ENCODE measurements at places on chromosomes 5 and 9.

GRCh38 chr5:159208514-159209437 is 577 bp downstream of the RNF145 start:
- DNase-seq = peak; percentile 53

- DNase-seq = no peak
Observed at GRCh38 chr5:160846642-160847041, 5.4 kb downstream of the ATP10B start.

GRCh38 chr9:126620478-126620877 is 6.8 kb downstream of the LMX1B start:
- DNase-seq = no peak

DNA sequence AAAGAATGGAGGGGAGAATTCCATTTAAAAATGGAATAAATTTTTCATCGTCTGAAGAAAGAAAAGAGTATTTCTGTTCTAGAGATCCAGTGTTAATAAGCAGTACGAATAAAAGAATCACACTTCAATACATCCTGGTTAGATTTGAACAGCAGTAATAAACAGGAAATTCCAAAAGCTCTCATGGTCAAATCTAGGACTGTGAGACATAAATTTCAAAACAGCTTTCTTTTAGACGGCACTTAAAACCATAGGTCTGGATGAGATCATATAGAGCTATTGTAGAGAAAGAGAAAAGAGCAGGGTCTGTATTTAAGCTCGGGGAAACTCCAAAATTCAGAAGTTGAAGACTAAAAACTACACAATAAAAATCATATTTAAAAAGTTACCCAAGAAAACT is 1006.9 kb upstream of the CTNND2 start:
- DNase-seq = no peak

- no peak for DNase-seq
Observed at GRCh38 chr9:122115176-122116035, 22.3 kb upstream of the TTLL11 start.

DNA sequence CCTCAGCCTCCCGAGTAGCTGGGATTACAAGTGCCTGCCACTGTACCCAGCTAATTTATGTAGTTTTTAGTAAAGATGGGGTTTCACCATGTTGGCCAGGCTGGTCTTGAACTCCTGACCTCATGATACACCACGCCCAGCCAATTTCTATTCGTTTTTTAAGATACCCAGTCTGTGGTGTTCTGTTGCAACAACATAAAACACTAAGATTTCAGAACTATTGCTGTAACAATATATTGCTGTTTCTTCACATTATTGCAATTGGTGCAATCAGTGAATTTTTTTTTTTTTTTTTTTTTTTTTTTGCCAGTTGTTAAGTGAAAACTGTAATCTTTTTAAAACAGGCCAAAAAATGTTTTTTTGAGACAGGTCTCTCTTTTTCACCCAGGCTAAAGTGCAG is 9.9 kb downstream of the SRP19 start:
- DNase-seq = no peak

DNA sequence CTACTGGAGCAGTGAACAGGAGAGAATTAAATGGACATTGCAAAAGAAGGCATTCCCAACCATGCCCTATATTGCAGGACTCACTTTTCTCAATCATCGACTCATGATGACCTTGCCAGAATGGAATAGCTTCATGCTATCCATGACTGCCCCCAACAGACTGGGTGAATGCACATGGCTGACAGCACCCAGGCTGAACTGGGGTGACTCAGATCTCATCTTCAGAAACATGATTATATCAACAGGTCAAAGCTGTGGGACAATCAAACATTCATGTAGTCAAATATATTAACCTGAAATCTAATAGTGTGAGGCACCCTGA is 34.7 kb upstream of the MIER3 start:
- DNase-seq = no peak

DNA sequence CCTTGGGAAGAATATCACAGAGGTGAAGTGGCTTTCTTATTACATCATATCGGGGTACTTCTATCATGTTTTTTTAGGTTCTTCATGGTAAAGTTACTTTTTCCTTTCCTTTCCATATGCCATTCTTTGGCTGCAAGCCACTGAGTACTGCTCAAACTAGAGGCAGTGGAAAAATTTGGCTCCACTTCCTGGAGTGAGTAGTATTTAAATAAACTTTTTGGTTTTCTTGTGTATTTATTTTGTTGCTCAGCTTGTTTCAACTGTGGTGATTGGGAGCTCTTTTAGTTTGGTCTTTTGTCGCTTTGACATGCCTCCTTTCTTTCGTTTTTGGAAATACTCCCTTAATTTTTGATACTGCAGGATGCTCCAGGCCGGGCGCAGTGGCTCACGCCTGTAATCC is 69.8 kb downstream of the WDR70 start:
- no peak for DNase-seq

- DNase-seq = no peak
Observed at GRCh38 chr9:103802068-103802467, 292.0 kb upstream of the SMC2 start.

DNA sequence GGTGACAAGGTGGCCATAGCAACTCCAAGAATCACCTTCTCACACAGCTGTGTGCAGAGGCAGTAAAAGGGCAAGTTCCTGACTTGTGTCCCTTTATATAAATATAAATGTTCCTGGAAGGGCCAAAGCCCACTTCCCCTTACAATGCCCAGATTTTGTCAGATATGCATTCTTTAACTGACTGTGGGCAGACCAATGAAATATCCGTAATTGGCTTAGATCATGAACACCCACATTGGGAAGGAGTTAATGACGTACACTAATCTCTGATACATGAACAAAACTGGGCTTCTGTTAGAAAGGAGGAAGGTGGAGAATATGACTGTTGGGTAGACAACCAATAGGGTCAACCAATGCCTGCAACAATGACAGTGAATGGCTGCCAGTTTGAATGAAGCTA is 397.2 kb upstream of the CLINT1 start:
- DNase-seq = no peak

DNA sequence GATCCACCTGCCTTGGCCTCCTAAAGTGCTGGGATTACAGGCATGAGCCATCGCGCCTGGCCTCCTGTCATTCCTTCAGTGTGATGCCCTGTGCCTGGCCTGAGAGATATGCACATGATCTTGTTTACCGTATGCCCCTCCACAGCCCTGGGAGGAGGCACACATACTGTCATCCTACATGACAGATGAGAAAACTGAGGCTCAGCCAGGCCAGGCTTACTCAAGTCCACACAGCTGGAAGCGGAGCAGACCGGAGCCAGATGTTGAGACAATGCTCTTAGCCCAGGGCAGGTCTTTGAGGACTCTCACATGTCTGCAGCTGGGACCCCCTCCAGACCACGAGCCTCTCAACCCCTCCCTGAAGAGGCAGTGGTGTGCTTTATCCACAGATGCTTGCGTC is 38.7 kb upstream of the SH3PXD2B start:
- DNase-seq = no peak

DNA sequence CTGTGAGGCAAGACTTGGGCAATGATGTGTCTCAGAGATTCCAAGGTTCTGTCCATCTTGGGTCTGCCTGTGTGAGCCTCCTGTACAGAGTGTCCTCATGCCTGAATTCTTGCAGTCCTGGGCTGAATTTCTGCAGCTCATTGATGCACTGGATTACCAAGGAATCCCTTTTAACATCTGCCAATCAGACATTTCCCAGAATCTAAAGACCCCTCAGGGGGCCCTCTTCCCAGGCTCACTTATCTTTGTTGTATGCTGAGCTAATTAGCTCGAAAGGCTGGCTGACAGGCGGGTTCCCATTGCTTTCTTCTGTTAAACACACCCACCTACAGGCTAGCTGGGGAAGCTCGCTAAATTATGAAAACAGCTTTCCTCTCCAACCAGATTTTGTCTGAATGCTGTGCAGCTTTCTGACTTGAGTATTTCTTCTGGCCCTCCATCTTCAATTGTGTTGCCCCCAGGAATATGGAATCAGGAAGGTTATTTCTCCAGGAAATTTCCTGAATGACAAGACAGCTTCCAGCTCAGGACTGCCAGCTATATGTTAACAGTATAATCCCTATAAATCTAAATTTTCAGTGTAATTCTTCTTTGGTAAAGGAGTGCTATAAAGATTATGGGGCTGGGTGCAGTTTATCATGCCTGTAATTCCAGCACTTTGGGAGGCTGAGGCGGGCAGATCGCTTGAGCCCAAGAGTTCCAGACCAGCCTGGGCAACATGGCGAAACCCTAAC is at the start of gene LIX1:
Gene LIX1, minus strand, starts transcription at position 91 of the 734 bp plus-strand sequence. Its CDS starts 35 bp downstream, at position 56.
- DNase-seq = peak; percentile 72

Data from hematopoietic multipotent progenitor cell treated with erythropoietin and hydrocortisone succinate and interleukin-3 and kit ligand, for 6 days (in vitro differentiated cells).